ENCODE measurements at places on chromosomes 3 and 15.

DNA sequence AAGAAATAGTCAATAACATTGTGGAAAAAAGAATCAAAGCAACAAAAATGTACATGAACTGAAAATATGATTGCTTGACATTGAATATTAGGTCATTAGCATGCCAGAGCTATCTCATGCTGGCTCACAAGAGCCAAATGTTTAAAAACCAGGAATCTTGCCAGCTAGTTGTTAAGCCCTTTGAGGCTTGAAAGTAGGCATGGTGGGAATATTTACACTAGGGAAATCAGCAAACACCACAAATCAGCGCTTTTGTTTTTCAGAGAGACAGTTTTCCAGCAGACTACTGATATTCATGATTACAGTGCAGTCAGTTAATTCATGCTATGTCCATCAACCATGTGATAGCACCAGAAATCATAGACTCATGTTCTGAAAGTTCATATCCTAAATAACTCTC lies 144.8 kb downstream of the ARPP21 start:
- no peak for DNase-seq

DNA sequence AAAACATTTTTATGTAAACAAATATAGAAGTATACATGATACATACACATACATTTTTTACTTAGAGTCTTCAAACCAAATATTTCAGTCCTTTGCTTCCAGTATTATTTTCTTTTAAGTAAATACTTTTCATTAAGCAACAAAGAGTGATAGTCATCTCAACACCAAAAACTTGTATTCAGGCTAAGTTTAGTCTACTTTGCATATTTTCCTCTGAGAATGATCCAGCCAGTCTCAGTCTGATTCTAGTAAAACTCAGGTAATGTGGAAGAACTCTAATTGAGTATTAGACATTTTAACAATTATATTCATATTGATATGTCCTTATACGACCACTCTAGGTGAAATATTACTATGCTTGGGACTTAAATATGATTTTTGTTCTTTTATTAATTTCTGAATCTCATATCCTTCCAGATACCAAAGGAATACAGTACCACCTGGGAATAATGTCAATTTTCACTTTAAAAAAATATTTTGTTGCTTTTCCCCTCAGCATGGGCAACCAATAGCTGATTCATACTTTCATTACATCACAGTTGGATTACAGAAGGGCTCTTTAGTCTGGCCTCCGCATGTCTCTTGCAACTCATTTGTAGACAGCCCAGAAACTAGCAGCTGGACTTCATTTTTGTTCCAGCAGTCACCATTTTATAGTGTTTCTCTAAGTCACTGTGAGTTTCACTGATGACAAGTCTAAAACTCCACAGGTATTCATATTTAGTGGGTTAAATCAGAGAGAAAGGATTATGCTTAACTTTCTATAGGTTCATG lies 390.4 kb downstream of the ZBTB20 start:
- no peak for DNase-seq

DNA sequence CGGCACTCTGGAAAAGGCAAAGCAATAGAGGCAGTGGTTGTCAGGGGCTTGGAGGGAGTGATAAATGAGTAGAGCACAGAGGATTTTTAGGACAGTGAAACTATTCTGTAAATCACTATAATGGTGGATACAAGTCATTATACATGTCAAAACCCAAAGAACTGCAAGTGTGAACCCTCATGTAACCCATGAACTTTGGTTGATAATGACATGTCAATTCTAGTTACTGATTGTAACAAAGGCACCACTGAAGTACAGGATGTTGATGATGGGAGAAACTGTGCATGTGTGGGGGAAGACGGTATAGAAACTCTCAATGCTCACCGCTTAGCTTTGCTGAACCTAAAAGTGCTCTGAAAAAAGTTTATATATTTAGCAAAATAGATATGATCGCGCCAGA lies 36.0 kb downstream of the BTLA start:
- DNase-seq, result no peak

- no peak for DNase-seq
Measured at GRCh38 chr3:100277255-100277800, 16.5 kb downstream of the TBC1D23 start.

DNA sequence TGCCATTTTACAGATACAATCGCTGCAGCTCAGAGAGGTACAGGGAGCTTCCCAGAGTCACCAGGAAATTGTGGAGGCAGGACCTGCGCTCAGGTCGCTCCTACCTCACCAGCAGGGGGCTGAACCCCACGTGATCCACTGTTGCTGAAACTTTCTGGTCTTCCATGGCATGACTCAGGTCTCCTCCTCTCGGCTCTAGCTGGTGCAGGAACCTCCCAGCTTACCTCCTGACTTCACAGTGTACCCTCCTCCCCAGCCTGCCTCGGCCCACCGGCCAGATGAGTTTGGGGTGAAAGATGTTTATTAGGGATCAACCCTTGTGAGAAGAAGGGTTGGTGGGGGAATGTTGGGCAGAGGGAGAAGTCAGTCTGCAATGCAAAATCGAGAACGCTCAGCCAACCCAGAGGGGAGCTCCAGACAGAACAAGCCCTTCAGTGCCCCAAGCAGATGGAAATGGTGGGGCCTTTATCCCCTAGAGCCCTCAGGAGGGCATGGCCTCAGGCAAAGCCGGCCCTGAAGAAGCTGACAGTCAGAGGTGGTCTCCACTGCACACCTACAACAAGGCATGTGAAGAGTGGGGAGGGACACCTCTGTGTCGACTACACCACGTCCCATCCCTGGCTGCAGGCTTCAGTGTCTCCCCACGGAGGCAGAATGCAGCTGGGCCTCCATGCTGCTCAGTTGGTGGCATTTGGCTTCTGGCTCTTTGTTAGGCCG lies 118.6 kb upstream of the PRR20G start:
- no peak for DNase-seq

Measured in NCI-H1048 (cell line).